MCF 10A (cell line): ENCODE measurements at places on chromosomes 13 and 19.

GRCh38 chr13:32468502-32469142 is 40.7 kb upstream of the N4BP2L1 start:
- DNase-seq: no peak

GRCh38 chr13:30551189-30551588 is 66.5 kb upstream of the USPL1 start:
- DNase-seq: peak; percentile 54

DNA sequence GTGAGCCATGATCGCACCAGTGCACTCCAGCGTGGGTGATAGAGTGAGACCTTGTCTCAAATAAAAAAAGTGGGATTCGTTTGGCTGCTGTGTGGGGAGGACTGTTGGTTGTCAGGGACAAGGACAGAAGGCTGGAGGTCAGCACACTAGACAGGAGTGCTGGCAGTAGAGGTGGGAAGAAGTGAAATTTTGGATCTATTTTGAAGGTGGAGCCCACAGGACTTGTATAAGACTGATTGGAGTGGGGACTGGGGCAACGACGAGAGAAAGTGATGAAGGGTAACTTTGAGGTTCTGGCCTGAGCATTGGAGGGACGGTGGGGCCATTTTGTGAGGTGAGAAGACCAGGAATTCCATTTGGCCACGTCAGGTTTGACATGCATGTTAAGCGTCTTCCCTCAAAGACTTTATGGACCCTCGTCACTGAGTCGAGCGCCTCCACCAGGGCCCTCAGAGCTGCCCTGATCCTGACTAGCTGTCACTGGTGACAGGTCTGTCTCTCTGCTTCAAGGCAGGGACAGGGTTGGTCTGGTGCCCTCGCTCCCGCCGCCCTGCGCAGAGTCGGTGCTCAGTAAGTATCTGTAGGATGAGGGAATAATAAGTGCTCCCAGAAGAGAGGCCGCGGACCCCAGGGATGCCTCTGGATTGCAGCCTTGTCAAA is 673 bp downstream of the CTU1 start:
- DNase-seq: no peak

DNA sequence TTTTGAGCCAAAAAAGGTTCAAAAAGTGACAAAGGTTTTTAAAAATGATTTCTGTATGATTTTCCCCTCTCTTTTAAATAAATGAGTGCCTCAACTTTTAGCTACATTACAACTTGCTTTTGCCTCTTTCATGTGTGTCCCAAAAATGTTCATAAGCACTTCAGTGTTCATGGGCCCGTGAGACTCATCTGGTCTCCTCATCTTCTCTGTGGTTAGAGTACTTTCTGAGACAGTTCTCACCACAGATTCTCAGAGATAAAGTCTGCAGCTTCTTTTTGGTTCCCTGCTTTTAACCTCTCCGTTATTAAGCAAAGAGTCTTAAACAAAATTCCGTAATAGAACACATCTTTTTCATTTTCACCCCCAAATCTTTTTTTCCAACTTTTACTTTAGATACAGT is 156.9 kb downstream of the DLEU7 start:
- DNase-seq: no peak

- DNase-seq: peak; percentile 47
Measured at GRCh38 chr13:21546372-21546771, 57.6 kb downstream of the MICU2 start.

- DNase-seq: no peak
Measured at GRCh38 chr13:66138172-66138811, 1091.8 kb downstream of the PCDH9 start.

DNA sequence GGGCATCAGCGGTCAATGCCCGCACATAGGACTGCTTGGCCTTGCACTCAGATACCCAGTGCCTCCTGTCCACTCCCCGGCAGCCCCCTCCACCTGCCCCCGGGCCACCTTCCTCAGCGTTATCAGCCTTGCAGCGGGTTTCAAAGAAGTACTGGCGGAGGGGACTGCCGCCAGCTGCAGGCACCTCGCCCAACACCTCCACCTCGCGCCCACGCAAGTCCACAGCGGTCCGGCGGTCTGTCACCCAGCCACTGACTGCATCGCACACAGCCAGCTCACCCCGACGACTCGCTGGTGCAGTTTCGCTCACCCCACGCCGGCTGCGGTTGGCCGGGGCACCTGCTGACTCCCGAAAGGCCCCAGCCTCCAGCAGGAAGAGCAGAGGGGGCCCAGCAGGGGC is 3.2 kb downstream of the NTF4 start:
- DNase-seq: no peak

DNA sequence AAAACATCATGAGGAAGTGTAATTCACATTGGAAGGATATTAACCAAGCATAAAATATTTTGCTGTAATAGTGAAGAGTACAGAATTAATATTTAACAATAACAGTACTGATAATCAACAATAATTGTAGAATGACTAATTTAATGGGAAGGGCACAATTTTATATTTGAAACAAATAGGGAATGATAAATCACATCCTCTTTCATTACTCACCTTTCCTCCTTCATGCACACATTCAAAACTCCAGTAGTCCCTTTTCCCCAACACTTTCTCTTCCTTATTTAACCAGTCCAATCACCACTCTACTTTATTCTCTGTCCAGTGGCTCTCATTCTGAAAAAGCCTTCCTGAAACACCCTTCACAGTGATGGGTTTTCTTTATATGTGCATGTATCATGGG is 110.8 kb upstream of the POSTN start:
- no peak for DNase-seq

DNA sequence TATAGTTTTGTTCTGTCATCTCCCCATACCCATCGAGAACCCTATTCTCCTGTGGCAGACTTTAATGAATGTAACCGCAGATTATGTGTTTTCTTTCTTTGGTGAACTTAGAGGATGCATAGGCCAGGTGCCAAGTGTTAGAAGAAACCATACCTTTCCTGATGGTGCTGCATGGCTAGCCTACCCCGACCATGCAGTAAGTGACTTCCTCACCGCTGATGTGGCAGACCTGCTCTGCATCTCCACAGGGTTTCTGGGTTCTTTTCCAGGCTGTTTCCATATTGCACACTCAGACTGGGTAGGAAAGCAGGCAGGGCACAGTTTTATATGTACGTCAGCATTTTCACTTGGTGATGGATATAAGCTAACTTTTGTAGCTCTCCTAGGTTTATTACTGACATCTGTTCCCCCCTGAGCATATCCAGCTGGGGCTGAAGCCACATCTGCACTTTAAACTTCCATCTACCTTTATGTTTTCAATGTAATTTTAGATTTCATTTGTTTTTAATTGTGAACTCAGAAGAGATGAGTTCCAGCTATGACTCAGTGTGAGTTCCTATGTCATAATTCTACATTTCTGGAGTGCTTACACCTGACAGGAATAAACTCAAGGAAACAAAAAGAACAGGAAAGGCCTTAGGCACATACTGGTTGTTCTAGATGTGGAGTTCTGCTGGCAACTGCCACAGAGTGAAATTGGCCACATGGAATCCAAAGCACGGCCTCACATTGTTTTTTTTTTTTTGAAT is 42.3 kb downstream of the LRCH1 start:
- peak; percentile 87 for DNase-seq

GRCh38 chr19:11208561-11209471 is 11.5 kb upstream of the KANK2 start:
- DNase-seq: no peak

DNA sequence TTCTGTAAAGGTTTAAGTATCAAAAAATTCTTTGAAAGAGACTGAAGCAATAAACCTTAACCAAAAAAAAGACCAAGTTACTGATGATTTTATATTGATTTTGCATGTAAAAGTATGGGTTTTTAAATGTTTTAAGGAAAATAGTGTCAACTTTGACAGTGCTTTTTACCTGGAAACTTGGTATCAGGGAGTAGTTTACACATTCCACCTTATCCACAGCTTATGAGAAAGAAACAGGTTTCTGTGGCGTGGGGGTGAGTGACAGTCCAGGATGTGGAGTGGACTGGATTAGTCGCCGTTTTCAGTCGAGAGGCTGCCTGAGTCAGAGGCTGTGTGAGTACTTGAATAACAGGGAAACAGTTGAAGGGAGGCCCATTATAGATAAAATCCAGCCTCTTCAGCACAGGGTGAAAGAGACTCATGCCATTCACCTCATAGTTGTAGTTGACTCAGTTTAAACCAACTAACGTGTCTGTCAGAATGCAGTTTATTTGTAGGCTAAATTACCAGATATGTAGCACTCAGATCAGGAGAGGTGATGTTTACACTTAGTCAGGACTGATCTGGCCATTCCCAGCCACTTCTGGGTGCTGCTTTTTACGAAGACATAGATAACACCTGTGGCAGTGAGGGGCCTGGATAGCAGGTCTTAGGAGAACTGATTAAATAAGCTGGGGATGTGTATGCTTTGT is 595 bp upstream of the GPR183 start:
- peak; percentile 38 for DNase-seq

- no peak for DNase-seq
Measured at GRCh38 chr19:18849838-18850400, 18.2 kb downstream of the UPF1 start.

DNA sequence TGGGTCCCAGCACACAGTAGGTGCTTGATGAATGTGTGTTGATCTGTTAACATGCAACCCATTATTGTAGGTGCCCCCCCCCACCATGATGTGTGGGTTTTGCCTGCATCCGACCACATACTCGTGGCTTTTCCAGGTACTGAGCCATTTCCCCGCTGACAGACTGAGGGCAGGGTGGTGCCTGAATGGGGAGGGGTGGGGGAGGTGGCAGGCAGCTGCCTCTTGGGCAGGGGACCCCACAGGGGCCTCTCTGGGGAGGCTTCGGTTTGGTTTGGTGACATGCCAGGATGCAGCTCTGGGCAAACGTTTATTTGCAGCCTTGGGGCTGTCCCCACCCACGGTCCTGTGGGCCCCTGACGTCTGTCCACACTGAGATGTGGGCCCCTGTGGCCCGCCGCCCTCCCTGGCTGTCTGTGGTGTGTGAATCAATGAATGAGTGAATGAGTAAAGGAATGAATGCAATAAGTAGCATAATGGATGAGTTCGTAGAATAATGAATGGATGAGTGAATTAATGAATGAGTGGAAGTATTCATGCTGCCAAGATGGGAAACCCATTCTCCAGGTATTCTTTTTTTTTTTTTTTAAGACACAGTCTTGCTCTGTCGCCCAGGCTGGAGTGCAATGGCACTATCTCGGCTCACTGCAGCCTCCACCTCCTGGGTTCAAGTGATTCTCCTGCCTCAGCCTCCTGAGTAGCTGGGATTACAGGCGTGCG is 9.0 kb upstream of the JUND start:
- no peak for DNase-seq

DNA sequence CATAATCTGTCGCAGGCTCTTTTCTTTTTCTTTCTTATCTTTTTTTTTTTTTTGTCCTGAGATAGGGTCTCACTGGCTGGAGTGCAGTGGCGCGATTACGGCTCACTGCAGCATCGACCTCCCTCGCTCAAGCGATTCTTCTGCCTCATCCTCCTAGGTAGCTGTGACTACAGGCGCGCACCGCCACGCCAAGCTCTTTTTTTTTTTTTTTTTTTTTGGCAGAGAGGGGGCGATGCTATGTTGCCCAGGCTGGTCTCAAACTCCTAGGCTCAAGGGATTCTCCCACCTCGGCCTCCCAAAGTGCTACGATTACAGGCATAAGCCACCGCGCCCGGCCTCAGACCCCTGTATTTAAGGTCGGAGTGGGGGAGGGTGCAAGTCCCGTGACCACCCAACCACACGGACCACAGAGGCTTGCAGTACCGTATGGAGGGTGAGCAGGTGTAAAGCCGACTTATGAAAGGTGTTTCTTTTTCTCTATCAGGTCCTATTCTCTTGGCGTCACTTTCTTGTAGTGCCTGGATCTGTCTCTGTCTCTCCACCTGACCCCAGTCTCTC is 2.0 kb downstream of the PHLDB3 start:
- DNase-seq: no peak

DNA sequence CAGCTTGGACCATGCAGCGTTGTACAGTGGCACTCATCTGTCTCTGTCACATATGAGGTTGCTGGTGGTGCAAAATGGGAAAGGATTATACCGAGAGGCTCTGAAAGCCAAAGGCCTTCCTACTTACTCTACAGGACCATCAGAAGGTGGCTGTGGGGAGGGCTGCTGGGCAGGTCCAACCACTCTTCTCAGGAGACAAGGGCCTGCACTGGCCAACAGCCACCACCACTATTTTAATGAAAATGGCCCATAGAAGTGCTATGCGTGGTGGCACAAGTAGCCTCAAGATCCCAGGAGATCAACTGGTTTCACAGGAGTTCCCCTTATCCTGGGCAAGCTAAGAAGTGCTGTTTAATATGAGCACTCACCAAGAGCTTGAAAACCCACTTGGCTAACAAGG is 52.3 kb downstream of the MRPL57 start:
- no peak for DNase-seq

GRCh38 chr13:33543089-33543459 is 257.5 kb upstream of the STARD13 start:
- no peak for DNase-seq

- DNase-seq: peak; percentile 88
Measured at GRCh38 chr13:75256922-75257321, 225.0 kb downstream of the TBC1D4 start.

DNA sequence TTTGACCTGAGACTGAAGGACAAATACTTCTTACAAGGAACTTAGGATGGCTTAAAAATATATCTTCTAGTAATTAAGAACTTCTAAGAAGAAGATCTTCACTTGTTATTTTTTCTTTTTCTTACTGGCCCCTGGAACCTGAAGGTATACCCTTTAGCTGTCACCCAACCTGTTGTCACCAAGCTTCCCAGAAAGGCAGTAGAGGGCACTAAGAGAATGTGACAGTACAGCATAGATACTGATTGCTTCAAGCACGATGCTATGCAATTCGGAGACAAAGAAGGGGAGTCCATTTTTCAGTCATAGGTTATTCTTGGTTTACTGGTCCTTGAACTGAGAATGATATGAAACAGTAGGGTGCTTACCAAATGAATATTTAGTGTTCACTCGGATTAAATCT is 208.3 kb upstream of the PCDH9 start:
- DNase-seq: peak; percentile 30

DNA sequence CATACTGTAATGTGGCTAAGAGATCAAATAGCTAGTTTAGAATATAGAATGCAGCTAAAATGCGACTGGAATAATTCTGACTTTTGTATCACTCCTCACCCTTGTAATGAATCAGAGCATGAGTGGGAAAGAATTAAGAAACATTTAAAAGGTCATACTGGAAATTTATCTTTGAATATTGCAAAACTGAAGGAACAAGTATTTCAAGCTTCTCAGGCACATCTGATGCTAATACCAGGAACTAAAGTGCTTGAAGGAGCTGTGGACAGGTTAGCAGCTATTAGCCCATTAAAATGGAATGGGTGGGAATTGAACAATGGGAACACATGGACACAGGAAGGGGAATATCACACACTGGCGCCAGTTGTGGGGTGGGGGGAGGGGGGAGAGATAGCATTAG is 144.2 kb upstream of the ZNF91 start:
- DNase-seq: no peak

GRCh38 chr13:94109715-94110374 is 369.6 kb downstream of the DCT start:
- no peak for DNase-seq

DNA sequence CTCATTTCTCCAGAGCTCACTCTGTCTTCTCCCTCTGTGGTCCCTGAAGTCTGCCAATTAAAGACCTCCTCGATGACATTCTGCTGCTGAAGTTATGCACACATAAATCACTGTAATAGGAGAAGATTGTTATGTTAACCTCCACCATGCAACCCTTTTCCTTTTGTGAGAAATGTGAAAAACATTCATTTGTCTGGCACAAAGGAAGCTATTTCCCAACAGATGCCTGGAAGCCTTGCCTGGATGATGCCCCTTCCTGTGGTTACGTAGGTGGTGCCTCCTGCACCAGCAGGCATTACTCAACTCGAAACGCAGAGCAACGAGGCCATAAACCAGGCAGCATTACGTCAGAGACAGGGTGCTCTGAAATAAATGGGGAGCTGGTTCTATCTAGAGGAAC is 327.4 kb upstream of the ZNF507 start:
- peak; percentile 94 for DNase-seq

GRCh38 chr19:13121551-13122274 is 3.6 kb downstream of the NACC1 start:
- DNase-seq: no peak
